ENCODE measurements at places on chromosomes 5 and 9. TPM values are rescaled to one million over a fixed set of nuclear protein-coding genes. Genes with fewer than 3 reads are reported as not detected.

DNA sequence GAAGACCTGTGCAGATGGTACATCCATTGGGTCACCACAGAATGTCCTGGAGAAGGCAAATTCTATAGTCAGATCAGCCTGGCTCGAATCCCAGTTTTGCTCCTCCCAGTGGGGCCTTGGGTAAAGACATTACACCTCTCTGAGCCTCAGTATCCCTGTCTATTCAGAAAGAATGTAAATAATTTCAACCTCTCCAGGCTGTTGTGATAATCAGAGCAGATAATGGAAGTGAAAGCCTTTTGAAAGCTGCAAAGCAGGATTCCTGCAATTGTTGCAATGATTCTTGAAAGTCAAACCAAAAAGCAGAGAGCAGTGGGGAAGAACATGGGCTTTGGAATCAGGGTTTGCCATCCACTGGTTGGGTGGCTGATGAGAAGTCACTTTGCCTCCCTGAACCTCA, 63.2 kb downstream of the LHX2 start:
- no peak for DNase-seq

- DNase-seq = no peak
Observed at GRCh38 chr5:135008556-135008955, 25.5 kb downstream of the PITX1 start.

Gene KIF3A
- total RNA-seq = 13.0 TPM

Gene ZBTB43
- 13.0 TPM for total RNA-seq

DNA sequence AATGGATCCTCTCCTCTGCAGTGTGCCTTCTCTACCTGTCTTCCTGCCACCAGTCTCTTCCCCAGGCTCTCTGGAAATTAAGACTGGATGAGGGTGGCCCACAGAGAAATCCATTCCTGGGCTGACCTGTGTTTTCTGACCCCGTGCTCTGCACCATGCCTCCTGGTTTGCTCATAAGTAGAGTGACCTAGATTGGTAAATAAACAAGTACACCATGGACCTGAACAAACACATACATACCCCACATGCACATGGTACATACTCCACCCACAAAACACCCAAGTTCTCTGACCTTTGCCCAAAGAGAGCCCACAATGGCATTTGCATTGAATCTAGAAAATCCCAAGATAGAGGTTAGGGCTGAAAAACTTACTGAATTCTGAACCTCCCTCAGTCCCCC, 77.5 kb upstream of the PLPP6 start:
- no peak for DNase-seq

Gene DND1
- total RNA-seq = not detected

All from fibroblast of villous mesenchyme (primary cell).